NCI-H774 (cell line): ENCODE measurements at places on chromosomes 16 and 17.

DNA sequence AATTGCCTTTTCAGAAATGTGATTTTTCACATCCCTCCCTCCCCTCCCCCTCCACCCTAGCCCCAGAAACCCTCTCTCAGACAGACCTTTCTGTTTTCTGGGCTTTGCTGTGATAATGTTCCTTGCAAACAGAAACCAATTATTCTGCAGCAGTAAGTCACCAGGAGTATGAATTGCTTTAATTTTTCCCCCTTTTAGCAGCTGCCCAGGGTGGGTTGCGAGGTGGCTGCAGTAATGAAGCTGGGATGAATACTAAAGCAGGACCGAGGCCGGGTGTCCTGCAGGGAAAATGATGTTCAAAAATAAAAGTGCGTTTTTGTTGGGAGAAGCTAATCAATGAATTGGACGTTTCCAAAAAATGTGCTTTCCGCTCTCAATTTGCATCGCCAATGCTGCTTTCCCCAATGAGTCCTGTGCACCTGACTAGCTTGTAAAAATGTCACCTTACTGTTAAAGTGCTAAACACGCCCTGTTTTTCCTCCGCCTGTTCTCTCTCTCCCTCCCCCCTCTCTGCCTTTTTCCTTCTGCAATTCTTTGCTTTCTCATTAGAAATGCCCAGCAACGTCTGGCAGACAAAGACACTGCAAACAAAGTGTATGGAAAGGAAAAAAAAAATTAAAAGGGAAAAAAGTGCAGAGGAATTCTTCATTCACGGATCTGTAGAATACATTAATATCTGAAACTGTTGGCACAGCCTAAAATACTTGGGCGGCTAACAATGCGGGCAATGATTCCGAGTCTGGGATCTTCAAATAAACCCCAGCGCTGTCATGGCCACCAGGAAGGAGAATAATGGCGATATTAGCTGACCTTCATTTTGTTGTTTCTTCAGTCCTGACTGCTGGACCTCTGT lies 244.1 kb downstream of the STX8 start:
- no peak for DNase-seq

DNA sequence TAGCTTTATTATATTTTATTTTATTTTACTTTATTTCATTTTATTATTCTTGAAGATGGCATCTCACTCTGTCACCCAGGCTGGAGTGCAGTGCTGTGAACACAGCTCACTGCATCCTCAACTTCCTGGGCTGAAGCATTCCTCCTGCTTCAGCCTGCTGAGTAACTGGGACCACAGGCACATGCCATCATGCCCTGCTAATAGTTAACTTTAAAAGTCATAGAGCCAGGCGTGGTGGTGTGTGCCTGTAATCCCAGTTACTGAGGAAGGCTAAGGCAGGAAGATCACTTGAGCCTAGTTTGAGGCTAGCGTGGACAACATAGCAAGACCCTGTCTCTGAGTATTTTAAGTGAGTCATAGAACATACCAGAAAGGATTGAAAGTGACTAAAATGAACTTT lies 38.7 kb downstream of the ESRP2 start:
- no peak for DNase-seq

- DNase-seq = peak; percentile 86
Observed at GRCh38 chr17:30950669-30951399, 20.0 kb upstream of the RNF135 start.

DNA sequence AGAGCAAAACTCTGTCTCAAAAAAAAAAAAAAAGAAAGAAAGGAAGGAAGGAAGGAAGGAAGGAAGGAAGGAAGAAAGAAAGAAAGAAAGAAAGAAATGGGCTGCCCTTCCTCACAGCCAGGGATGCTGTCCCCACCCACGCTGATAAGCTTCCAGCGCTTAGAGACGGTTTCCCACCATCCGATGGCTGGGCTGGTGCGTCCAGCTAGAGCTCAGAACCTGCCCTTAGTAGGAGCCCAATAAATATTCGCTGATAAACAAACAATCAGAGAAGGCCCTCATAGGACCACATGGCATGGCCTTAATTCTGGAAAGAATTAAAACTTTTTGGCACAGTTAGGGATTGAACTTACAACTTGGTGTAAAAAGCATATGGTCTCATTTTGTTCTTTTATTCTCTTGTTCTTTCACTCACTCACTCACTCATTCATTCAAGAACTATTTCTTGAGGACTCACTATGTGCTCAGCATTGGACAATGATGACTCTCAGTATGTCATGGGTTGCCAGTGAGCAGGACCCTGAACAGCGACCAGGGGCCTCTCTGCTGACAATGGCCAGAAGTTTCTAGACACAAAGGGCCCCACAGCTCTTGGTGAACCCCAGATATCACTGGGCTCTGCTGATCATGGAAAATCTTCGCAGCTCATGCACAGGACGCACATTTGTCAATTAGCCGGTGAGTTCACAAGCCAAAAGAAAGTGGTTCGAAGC lies 32.5 kb upstream of the TNRC6C start:
- DNase-seq = no peak

GRCh38 chr16:87324411-87325275 lies 7.5 kb upstream of the C16orf95 start:
- DNase-seq = no peak

DNA sequence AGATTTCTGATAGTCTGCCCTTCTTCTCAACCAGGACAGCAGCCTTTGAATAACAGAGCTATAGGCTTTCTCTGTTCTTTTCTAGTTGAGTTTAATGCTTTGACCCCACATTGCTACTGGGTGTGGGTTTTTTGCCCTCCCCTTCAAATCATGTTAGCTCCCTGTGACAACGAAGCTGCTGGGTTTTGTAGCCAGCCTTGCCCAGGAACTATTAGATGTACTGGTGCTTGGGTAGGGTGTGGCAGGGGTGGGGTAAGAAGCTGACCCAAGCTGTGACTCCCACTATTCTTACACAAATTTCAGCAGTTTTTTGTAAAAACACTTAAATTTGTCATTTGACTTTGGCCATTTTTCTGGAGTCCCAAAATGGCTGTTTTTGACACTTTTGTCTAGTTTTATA lies 69.7 kb downstream of the NLK start:
- no peak for DNase-seq

DNA sequence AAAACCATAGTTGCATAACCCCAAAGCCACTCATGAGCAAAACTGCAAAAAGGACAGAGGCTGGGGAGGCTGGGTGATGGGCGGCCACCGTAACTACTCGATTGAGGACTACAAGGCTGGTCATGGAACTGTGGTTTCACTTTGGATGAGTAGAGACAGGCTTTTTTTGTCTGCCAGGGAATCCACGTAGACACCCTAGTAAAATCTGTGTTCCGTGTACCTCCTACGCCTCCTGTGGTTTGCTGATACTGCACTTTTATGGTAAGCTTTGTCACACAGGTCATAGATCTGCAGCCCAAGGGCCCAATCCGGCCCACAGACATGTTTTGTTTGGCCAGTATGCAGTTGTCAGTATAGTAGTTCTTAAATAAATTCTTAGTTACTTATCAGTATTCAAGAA lies 2.2 kb upstream of the TLCD3B start:
- DNase-seq = no peak

DNA sequence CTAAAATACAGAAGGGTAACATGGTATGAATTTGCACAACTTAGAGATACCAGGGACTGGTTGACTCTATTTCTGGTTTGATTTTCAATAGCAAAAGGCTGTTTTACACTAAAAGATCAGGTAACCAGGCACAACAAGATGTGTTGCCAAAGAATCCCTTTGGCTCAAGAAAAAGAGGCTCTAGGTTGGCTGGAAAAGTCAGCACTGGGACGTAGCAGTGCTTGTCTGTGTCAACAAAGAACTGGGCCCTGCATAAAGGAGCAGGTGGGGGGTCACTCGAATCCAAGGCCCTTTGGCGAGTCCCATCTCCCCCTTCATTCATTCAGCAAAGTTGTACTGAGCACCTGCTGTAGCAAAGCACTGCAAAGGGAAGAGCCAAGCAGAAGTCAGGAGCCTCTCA lies 18.4 kb downstream of the SDR42E1 start:
- no peak for DNase-seq

GRCh38 chr16:30570636-30571444 lies 674 bp downstream of the ZNF688 start:
- DNase-seq = no peak

DNA sequence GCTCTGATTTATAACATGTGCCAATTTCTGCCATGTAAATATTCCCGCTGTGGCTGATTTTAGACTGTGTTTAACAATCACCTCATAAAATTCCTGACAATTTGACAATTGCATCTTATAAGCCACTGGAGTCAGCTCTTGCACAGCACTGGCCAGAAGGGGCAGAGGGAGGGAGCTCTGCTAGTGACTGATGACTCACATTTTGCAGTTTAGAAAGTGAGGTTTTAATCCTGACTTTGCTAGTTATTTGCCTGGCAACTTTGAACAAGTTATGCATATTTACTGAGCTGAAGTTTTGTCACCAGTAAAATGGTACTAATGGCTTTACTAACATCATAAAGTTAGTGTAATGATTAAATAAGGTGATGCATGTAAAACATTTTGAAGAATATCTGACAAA lies 452.3 kb downstream of the CNTNAP4 start:
- DNase-seq = no peak

GRCh38 chr17:11953924-11954323 lies 43.4 kb downstream of the ZNF18 start:
- DNase-seq = no peak

DNA sequence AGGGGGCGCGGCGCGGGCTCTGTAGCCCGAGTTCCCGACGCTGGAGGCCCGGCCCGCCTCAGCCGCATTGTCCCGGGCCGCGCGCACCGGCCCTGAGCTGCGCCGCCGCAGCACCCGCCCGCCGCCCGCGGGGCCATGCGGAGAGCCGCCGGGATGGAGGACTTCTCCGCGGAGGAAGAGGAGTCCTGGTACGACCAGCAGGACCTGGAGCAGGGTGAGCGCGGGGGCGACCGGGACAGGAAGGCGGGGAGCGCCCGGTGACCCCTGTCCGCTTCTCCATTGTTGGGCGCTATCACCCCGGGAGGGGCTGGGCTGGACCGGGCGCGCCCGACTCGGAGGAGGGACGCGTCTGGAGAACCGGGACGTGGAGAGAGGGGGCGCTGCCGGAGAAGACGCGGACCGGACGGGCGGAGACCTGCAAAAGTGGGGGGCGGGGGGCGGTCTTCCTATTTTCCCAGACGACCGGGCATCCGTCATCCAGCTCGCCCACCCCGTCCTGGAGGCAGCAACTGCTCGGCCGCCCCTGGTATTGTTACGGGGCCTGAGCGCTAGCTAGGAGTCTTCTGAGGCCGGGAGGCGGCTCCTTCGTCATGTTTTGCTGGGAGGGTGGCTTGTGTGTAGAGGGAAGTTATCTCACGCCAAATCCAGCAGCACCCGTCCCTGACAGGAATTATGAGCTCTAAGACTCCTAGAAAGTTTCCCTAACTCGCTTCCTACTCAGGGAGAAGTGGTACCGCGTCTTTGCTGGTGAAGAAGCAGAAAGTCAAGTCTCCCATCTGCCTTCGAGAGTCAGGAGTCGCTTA lies 678 bp downstream of the CDR2L start:
- DNase-seq = peak; percentile 31

GRCh38 chr17:56699186-56699894 lies 105.8 kb downstream of the NOG start:
- no peak for DNase-seq

DNA sequence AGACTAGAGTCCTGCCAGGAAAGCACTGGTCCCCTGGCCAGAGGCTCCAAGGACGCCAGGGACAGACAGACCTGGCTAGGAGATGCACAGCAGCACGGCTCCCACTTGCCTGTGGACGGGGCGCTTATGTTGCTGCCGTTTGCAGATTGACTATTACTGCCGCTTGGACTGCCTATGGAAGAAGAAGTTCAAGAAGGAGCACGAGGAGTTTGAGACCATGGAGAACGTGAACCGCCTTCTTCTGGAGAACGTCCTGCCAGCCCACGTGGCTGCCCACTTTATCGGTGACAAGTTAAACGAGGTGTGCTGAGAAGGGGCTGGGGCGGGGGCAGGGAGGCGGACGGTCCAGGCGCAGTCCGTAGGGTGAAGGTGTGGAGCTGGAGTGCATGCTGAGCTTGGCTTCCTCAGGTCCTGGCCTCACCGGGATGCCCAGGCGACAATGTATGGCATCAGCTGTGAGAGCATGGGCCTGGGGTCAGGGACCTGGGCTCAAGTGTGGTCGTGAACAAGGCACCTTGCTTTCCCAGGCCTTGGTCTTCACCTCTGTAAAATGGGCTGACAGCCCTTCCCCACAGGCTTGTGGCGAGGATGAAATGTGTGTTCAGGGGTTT lies 45.6 kb downstream of the ADCY7 start:
- no peak for DNase-seq

DNA sequence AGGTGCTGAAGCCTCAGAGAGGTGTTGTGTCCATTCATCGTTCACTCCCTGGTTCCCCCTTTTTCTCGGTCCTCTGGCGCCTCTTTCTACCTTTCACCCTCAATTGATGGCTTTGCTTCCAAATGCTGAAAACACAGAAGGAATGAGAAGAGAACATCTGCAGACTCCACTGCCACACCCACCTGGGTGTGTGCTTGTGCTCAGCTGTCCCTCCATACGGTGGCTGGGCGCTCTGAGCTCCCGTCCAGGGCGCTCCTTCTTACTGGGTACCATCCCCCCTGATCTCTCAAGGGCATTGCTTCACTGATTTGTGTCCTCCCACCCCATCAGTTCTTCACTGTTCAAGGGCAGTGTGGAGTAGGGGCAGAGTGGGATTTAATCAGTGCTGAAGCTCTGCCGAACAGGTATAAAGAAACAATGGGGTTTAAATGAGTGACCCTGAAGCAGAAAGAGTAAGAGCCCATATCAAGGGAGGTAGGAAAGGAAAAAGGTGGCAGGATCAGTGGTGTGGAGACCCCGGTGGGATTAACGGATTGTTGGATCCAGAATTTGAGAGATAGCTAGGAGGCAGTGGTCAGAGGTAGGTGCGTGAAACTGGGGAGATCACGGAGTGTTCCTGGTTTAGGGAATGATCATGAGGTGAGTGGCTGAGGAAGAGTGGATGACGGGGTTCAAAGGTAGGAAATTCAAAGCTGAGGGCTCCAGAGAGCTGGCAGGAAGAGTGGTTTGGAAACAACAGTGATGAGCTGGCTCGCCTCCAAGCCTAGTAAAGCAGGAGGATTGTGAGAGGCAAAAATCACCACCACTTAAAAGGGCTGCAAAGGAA lies 40.8 kb downstream of the MRTFB start:
- no peak for DNase-seq

- no peak for DNase-seq
Observed at GRCh38 chr17:49190932-49191331, 19.4 kb downstream of the GNGT2 start.

GRCh38 chr17:40614431-40615067 lies 33.1 kb downstream of the SMARCE1 start:
- DNase-seq = no peak

DNA sequence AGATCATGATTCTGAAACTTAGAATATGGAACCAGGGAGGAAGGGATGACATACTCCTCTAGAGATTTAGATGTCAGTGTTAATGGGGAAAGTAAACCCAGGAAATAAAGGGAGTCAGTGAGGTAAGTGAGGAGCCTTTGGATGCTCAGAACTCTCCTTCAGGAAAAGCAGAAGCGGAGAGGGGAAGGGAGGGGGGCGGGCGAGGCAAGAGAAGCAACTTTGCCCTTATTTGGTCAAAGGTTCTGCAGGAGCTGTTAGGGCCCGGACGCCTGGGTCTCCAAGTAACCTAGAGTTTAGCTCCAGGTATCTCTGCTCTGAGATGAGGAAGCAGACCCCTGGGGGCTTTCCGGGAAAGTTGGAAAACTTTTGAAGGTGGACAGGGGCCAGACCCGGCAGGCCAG lies 1.3 kb downstream of the PFN1 start:
- DNase-seq = no peak
